ENCODE measurements at places on chromosomes 5 and 9. TPM values are rescaled to one million over a fixed set of nuclear protein-coding genes. Genes with fewer than 3 reads are reported as not detected.
A peak's percentile ranks its signal among the peaks of the same experiment; 100 is the strongest.

GRCh38 chr5:58054018-58054417 is 405.9 kb downstream of the PLK2 start:
- no peak for DNase-seq
- H3K4me1 ChIP-seq: no peaks in the 10 kb centered on the region

GRCh38 chr9:92315456-92315855 is 9.7 kb downstream of the NOL8 start:
- H3K27ac ChIP-seq: no peak overlapping the region
- peaks cover 94% of the 10 kb centered on the region for H3K36me3 ChIP-seq
- DNase-seq: no peak
- no peaks in the 10 kb centered on the region for H3K27me3 ChIP-seq
- no peak overlapping the region for H3K4me3 ChIP-seq
- H3K4me1 ChIP-seq: no peaks in the 10 kb centered on the region

DNA sequence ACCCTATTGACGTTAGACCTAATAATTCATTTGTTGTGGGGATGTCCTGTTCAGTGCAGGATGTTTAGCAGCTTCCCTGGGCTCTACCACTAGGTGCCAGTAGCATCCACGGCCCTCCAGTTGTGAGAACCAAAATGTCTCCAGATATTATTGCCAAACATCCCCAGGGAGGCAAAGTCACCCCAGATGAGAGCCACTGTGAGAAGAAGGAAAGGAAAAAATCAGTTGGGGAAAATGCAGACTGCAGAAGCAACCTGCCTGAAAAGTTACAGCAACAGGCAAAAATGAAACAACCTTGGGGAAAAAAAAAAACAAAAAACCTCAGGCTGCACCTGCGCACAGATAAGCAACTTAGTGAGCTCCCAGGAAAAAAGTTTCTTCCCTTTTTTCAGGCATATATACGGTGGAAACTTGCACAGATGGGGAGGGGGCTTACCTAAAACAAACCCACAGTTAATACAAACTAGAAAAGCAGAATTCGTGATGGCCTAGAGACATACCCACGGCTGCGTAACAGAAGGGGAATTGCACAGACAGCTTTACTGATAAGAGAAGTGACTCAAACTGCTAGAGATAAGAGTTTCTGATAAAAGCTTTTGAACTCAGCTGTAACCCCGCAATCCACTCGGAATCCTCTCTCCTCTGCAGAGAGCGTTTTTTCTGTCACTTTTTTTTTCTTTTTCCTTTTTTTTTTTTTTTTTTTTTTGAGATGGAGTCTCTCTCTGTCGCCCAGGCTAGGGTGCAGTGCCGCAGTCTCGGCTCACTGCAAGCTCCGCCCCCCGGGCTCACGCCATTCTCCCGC is 29.8 kb upstream of the FBP1 start:
- H3K27me3 ChIP-seq: no peaks in the 10 kb centered on the region
- no peak for DNase-seq
- peak overlapping the region; percentile 20 for H3K27ac ChIP-seq
- H3K4me1 ChIP-seq: peaks cover 16% of the 10 kb centered on the region

- no peaks in the 10 kb centered on the region for H3K27me3 ChIP-seq
Observed at GRCh38 chr5:57529864-57530263, 47.3 kb upstream of the ACTBL2 start.

DNA sequence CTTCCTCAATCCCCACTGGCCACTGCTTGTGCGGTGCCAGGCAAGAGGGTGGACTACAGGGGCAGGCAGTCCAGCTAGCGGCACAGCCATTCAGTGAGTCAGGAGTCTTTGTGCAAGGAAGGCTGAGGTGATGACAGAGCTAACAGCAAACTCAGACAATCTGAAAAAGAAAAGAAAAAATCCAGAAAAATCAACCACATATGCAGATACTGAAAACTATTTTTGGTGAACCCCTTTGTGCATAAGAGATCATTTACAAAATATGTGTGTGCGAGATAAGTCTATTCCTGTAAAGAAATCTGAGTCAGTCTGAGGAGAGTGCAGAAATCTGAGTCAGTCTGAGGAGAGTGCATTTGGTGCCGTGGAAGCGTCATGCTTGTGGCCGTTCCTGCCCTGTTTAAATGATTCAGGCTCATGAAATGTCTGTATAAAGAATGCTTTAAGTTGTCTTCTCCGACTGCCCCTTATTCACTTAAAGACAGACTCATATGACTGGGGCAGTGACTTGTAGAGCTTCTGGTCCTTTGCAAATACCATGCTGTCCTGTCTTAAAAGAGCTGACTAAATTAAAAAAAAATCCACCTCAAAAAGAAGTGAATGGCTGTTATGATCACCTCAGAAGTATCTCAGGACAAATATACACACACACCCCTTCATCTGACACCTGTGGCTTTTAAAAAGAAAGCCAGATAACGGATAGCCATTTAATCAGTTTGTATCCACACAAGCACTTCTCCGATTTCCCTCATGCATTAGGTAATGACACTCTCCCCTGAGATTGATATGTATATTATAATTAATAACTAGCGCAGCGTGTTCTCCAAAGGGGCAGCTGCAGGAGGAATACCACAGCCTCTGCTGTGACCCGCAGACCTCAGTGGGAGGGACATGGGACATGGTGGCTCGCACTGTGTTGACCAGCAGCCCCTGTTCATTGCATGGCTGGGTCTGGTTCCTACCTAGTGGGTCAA is 47.3 kb downstream of the TRIO start:
- DNase-seq: no peak
- H3K27me3 ChIP-seq: no peaks in the 10 kb centered on the region
- H3K4me1 ChIP-seq: peaks cover 82% of the 10 kb centered on the region
- no peak overlapping the region for H3K4me3 ChIP-seq

Gene MED22
- 33.7 TPM for total RNA-seq

DNA sequence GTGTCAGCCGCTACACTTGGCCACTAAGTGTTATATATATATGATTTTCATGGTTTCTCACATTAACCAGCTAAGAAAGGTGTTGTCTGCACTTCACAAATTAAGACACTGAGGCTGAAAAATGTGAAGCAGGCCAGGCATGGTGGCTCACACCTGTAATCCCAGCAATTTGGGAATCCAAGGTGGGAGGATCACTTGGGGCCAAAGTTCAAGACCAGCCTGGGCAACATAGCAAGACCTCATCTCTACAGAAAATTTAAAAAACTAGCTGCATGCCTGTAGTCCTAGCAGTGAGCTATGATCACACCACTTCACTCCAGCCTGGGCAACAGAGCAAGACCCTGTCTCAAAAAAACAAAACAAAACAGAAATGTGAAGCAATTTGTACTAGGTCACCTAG is 1.8 kb downstream of the COQ4 start:
- H3K27me3 ChIP-seq: no peaks in the 10 kb centered on the region
- H3K27ac ChIP-seq: no peak overlapping the region
- peaks cover 70% of the 10 kb centered on the region for H3K36me3 ChIP-seq
- no peak overlapping the region for H3K4me3 ChIP-seq

DNA sequence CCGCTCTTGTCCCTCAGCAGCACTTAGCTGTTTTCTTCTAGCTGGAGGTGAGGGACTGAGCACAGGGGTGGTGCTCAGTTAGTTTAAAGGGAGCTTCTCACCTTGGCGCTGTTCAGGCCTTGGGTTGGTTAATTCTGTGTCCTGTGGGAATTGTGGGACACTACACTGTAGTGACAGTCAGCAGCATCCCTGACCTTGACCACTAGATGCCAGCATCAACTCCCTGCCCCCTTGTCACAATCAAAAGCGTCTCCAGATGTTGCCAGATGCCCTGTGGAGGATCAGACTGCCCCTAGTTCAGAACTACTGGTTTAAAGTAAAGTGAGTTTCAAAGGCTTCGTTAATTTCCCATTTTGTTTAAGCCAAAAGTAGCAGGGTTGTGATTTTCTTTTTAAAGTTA is 65.5 kb upstream of the DMRT3 start:
- no peaks in the 10 kb centered on the region for H3K4me1 ChIP-seq
- DNase-seq: no peak
- H3K27me3 ChIP-seq: peaks cover 61% of the 10 kb centered on the region
- no peak overlapping the region for H3K4me3 ChIP-seq
- no peaks in the 10 kb centered on the region for H3K36me3 ChIP-seq
- no peak overlapping the region for H3K27ac ChIP-seq

All from spleen (tissue), 13 donors.